Transverse colon (tissue), 4 donors: ENCODE measurements at places on chromosomes 4 and X. TPM values are rescaled to one million over a fixed set of nuclear protein-coding genes. Genes with fewer than 3 reads are reported as not detected.

The DCUN1D4 gene
- 45.3 TPM for total RNA-seq

The RASGEF1B gene
- total RNA-seq = 14.1 TPM

The APELA gene
- not detected for total RNA-seq

GRCh38 chr4:112865443-112865842 is 184.0 kb upstream of the ANK2 start:
- H3K36me3 ChIP-seq = no peaks in the 10 kb centered on the region
- DNase-seq = no peak
- no peaks in the 10 kb centered on the region for H3K27me3 ChIP-seq
- H3K27ac ChIP-seq = no peak overlapping the region
- H3K4me1 ChIP-seq = peaks cover 5% of the 10 kb centered on the region
- H3K4me3 ChIP-seq = no peak overlapping the region

DNA sequence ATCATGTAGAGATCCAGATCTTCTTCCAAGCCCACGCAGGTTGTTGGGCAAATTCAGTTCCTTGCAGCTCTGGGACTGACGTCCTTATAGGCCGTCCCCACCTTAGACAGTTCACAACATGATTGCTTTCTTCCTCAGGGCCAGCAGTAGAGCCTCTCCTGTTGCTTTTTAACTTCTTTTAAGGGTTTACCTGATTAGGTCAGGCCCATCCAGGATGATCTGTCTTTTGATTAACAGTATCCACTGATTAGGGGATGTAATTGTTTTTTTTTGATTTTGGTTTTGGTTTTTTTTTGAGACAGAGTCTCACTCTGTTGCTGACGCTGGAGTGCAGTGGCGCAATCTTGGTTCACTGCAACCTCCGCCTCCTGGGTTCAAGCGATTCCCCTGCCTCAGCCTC is 109.1 kb upstream of the BMPR1B start:
- H3K27ac ChIP-seq = no peak overlapping the region
- H3K27me3 ChIP-seq = no peaks in the 10 kb centered on the region
- H3K4me1 ChIP-seq = peaks cover 8% of the 10 kb centered on the region
- DNase-seq = no peak
- H3K36me3 ChIP-seq = no peaks in the 10 kb centered on the region

DNA sequence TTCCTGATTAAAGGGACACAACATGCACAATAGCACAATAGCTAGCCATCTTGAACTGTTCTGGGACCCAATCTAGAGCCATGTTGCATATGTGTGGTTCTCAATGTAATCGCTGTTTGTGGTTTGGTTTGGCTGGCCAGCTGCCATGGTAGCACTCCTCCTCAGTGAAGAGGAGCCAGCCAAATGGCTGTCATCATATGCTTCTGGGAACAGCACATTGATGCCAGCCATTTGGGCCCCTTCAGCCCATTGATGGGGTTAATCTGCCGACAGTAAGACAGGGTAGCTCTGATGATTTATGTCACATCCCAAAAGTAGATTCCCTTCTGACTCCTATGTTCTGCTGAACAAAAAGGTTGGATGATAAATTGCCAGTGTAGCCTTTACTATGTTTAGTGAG is 48.5 kb downstream of the AWAT2 start:
- H3K27ac ChIP-seq = no peak overlapping the region
- no peak for DNase-seq
- no peak overlapping the region for H3K4me3 ChIP-seq
- no peaks in the 10 kb centered on the region for H3K4me1 ChIP-seq

DNA sequence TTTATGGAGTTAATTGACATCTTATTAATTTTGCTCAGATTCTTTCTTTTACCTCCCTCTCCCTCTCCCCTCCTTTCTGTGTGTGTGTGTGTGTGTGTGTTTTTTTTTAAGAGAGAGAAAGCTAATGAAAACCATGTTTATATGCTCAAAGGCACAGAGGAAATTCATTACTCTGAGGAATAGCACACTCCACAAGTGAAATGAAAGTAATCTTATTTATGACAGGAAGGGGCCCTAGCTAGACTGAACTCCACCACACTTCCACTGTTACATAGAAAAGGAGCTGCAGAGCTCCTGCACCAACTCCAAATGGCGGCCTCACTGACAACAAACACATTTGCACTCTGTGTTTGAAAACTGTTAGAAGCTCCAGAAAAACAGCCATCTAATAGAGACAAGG is 150.6 kb downstream of the RASL11B start:
- H3K36me3 ChIP-seq = no peaks in the 10 kb centered on the region
- no peak for DNase-seq
- peak overlapping the region; percentile 42 for H3K27ac ChIP-seq
- no peaks in the 10 kb centered on the region for H3K27me3 ChIP-seq

DNA sequence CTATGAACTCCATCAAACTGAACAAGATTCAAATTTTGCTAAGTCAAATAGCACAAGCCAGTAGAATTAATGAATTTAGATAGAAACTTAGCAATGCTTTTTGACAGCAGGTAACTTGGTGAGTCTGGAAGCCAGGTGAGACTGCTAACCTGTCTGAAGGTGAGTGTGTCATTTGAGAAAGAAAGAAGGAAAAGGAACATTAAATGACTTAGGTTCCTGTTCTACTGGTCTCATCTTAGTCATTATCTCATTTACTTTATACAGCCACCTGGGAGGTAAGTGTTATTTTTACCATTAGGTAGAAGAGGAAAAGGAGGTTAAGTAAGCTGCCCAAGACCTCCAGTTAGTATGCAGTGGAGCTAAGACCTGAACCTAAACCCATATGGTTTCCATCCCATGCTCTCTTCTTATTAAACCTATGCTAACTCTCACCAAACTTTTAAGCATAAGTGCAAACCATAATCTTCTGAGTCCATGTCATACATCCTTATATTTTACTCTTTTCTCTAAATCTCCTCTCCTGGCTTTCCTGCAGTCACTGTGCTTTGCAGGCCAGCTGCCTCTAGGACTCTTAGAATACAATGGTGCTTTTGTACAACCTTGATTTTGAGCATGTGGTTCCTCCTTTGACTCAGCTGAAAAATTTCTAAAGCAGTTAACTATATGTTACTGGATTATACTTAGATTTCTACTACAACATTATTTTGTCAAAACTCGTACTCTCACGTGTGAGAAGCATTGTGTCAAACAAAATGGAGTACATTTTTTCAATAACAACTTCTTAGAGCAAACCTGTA is 68.5 kb downstream of the ATP10D start:
- H3K4me3 ChIP-seq = no peak overlapping the region
- H3K27ac ChIP-seq = no peak overlapping the region
- no peaks in the 10 kb centered on the region for H3K27me3 ChIP-seq
- H3K4me1 ChIP-seq = no peaks in the 10 kb centered on the region
- no peaks in the 10 kb centered on the region for H3K36me3 ChIP-seq

GRCh38 chrX:33178690-33179089 is 32.7 kb downstream of the DMD start:
- no peaks in the 10 kb centered on the region for H3K36me3 ChIP-seq
- H3K27ac ChIP-seq = no peak overlapping the region
- H3K27me3 ChIP-seq = no peaks in the 10 kb centered on the region
- no peak overlapping the region for H3K4me3 ChIP-seq

DNA sequence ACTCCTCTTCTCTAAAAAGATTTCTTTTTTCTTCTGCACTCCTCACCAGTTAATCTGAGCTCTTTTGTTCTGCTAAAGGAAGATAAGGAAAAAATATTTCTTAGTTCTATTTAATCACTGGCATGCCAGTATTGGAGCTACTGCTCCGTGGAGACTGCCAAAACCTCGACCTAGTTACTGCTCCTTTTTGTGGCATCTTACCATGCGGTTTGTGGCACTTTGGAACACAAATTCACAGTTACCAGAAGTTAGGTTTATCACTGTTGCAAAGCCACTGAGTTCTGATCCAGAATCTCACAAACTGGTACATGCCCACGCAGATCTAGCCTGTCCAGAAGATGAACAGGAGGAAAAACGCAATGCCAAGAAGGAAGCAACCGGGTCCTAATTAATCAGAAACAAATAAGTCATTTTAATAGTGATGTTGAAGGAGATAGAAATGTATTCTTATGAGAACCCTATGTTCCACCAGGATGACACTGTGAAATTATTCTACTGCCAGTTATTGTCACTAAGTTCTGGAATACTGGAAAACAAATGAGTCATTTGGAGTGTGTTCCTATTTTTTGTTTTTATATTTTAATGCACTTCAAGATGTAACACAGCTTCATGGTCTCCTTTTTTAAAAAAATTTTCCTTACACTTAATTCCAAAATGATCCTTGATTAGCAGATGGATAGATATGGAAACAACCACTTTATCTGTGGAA is 106.7 kb upstream of the GK2 start:
- H3K27me3 ChIP-seq = no peaks in the 10 kb centered on the region
- H3K4me1 ChIP-seq = no peaks in the 10 kb centered on the region
- H3K27ac ChIP-seq = no peak overlapping the region
- H3K4me3 ChIP-seq = no peak overlapping the region
- no peaks in the 10 kb centered on the region for H3K36me3 ChIP-seq

DNA sequence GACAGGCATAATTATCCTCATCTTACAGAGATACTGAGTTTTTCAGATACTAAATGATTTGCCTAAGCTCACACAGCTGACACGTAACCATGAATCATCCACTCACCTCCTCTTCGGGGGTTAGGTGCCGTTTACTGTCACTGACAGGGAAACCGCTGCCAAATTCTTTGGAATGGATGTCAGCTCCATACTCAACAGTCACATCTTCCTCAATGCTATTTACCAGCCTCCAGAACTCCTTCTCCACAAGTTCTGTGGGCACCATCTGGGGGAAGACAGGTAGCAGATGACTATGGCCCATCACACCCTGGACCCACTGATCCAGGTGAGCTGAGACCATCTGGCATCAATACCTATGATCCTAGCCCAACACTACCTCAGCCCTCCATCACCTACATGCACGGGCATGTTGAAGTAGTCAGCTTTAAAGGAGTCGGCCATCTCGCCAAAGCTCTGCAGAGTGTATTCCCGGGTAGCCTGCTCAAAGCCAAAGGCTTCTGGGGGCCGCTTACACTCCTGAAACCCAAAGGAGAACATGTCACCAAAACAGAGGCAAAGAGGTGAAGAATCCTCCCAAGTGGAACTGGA is 13.5 kb downstream of the KDM5C start:
- H3K36me3 ChIP-seq = peaks cover 6% of the 10 kb centered on the region
- no peak overlapping the region for H3K27ac ChIP-seq
- DNase-seq = no peak
- H3K27me3 ChIP-seq = no peaks in the 10 kb centered on the region
